ENCODE measurements at places on chromosomes 7 and 10.
A peak's percentile ranks its signal among the peaks of the same experiment; 100 is the strongest.

- no peaks in the 10 kb centered on the region for H3K4me1 ChIP-seq
- no peak for DNase-seq
- H3K4me3 ChIP-seq: no peak overlapping the region
- H3K27ac ChIP-seq: no peak overlapping the region
- peaks cover under 1% of the 10 kb centered on the region for H3K36me3 ChIP-seq
- H3K27me3 ChIP-seq: no peaks in the 10 kb centered on the region
These were observed 31.2 kb upstream of the SH2B2 start for GRCh38 chr7:102255501-102255900.

- H3K27ac ChIP-seq: no peak overlapping the region
- H3K4me3 ChIP-seq: no peak overlapping the region
- peaks cover 16% of the 10 kb centered on the region for H3K4me1 ChIP-seq
- H3K36me3 ChIP-seq: no peaks in the 10 kb centered on the region
These were observed 162.9 kb upstream of the HABP2 start for GRCh38 chr10:113389969-113390368.

- no peak overlapping the region for H3K27ac ChIP-seq
- no peak overlapping the region for H3K4me3 ChIP-seq
- H3K36me3 ChIP-seq: no peaks in the 10 kb centered on the region
- DNase-seq: no peak
- H3K4me1 ChIP-seq: no peaks in the 10 kb centered on the region
- H3K27me3 ChIP-seq: no peaks in the 10 kb centered on the region
These were observed 39.6 kb downstream of the GTF2IRD1 start for GRCh38 chr7:74493295-74493694.

DNA sequence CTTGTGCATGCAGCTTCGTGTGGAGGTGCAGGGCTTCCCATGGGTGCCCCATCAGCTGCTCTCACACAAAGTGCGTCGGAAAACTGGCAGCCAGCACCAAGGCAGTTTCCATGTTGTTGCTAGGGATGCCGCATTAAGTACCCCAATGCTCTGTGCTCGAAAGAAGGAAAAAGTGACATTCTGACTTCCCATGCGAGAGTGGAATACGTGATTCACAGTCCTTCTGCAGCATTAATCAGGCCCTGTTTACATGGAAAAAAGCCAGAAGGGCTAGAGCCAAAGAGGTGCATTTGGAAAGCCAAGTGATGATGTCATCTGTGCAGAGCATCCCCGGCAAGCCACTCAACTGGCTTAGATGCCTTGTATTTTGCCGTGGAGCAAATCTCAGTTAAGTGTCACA lies 258.3 kb downstream of the GATA3 start:
- H3K27me3 ChIP-seq: no peaks in the 10 kb centered on the region
- H3K36me3 ChIP-seq: no peaks in the 10 kb centered on the region
- H3K27ac ChIP-seq: no peak overlapping the region
- no peaks in the 10 kb centered on the region for H3K4me1 ChIP-seq
- no peak overlapping the region for H3K4me3 ChIP-seq
- no peak for DNase-seq

DNA sequence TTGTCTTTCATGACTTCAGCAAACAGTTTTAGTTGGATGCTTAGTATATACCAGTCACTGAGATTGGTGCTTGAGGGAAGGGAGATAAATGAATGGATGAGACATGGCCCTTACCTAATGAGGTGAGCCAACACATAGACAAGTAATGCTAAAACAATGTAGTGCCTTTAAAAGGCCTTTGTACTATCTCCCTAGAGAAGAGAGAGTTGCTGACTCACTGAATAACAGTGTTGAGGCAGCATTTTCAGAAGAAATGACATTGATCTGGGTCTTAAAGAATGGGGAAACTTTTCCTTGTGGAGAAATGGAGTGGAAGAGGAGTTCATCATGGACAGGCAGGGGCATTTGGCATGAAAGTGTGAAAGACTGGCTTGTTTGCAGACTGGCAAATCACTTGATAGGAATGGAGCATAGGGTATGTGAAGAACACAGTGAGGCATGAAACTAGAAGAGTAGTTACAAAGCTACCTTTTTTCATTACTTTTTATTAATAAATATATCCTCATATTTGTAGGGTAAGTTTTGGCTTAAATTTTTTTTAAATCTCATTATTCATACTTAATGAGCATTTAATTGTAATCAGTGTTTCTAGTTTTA lies 91.2 kb downstream of the KAT6B start:
- no peak overlapping the region for H3K4me3 ChIP-seq
- no peaks in the 10 kb centered on the region for H3K36me3 ChIP-seq
- no peaks in the 10 kb centered on the region for H3K4me1 ChIP-seq
- H3K27me3 ChIP-seq: no peaks in the 10 kb centered on the region
- no peak for DNase-seq

- DNase-seq: no peak
- H3K27me3 ChIP-seq: no peaks in the 10 kb centered on the region
These were observed 21.6 kb upstream of the NME8 start for GRCh38 chr7:37826825-37827224.

DNA sequence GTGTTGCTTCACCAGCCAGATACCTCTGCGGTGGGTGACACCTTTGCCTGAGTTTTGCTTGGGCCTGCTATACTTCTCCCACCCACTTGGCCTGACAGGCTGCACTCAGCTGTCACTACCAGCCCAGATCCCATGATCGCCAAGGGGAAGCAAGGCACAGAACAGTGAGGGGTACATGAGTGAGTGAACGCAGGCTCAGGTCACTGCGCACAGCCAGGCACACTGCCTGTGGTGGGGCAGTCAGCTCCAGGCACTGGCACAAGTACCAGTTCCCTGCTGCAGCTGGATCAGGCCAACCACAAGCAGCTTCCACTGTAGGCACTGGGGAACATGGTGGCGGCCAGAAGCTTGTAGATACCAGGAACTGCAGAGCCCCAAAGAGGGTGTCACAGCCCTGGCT lies 441.9 kb upstream of the GRM3 start:
- no peaks in the 10 kb centered on the region for H3K4me1 ChIP-seq
- H3K4me3 ChIP-seq: no peak overlapping the region
- H3K36me3 ChIP-seq: no peaks in the 10 kb centered on the region

DNA sequence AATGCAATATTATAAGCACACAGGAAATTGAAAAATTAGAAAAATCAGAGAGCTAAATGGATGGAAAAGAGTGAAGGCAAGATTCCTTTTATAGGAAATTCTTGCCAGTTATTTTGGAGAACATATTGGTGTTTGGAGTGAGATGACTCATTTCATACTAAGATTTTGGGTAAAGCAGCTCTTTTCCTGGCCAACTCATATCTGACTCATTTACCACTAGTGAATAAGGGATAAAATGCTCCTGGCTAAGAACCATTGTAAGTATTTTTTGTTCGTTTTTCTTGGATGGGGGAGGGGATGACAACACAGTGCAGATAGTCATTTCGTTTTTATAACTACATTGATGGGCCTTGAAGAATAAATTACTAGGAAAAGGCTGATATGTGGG lies 139.3 kb downstream of the TWIST1 start:
- DNase-seq: no peak
- H3K36me3 ChIP-seq: no peaks in the 10 kb centered on the region
- H3K4me3 ChIP-seq: no peak overlapping the region
- peak overlapping the region; percentile 64 for H3K27ac ChIP-seq
- no peaks in the 10 kb centered on the region for H3K27me3 ChIP-seq

DNA sequence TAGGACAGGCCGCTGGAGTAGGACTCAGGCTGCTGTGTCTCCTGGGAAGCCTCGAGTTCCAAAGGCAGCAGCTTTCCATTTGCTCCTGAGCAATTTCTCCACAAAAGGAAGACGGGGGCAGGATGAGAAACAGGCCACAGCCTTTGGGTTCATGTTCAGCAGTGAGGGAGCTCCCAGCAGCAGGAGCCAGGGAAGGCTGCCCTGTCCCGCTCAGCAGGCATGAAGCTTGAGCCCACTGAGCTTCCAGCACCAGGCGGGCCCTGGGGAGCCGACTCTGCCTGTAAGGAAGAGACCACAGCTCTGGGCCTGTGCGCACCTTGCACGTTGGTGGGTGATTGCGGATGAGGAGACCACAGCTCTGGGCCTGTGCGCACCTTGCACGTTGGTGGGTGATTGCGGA lies 527.2 kb downstream of the TCERG1L start:
- no peak for DNase-seq
- no peak overlapping the region for H3K4me3 ChIP-seq
- H3K4me1 ChIP-seq: no peaks in the 10 kb centered on the region
- no peak overlapping the region for H3K27ac ChIP-seq
- H3K27me3 ChIP-seq: no peaks in the 10 kb centered on the region

DNA sequence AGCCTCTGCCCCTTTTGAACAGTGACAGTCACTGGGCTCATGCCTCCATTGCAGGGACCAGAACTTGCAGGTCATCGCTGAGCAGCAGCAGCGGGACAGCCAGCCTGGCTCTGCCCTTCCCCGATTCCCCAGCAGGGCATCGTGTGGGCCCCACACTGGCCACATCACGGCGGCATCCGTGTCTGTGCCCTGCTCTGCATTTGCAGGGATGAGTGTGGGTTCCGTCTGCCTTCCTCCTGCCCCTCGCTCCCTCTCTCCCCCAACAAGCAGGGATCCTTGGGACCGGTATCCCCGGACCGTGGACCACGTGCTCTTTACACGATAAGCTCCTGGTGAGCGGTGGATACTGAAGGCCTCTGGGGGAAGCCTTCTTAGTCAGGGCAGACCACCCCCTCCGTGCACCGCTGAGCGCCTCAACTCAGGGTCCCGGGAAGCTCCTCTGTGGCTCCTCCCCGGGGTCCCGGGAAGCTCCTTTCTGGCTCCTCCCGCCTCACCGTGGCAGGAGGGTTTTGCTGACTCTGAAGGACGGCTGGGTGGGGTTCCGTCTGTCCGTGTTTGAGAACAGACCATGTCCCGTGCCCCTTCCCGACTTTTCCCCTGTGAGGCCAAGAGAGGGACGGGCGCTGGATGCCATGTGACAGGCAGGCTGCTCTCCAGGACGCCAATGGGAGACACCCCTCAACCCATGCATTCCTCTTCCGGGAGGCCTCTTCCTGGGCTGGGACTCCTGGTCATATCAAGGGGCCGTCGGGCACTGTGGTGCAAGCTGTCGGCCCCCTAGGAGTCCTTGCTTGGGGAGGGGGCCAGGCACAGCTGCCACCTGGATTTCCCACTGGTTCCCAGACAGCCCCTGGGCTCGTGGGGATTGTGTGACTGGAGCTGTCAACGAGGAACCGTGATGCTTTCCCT lies 23.5 kb upstream of the NKX6-2 start:
- H3K4me1 ChIP-seq: no peaks in the 10 kb centered on the region
- H3K36me3 ChIP-seq: no peaks in the 10 kb centered on the region
- DNase-seq: no peak
- H3K27me3 ChIP-seq: no peaks in the 10 kb centered on the region

DNA sequence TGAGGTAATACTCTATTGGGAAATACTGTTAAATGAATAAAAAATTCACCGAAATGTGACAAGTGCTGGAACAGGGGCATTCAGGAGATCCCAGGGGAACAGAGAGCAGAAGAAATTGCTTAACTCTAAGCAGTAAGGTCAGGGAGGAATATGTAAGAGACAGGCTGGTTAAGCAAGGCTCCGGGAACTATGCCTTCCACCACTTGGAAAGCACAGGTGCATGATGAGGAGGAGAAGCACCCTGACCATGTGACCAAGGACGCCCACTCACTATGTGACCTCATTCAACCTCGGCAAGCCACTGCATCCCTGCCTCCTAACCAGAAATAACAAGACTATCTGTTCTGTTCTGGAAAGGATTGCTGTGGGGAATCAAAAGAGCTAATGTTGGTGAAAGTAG lies 218.4 kb downstream of the ELMO1 start:
- no peak overlapping the region for H3K4me3 ChIP-seq
- H3K4me1 ChIP-seq: no peaks in the 10 kb centered on the region
- no peaks in the 10 kb centered on the region for H3K27me3 ChIP-seq
- no peak overlapping the region for H3K27ac ChIP-seq
- DNase-seq: no peak

DNA sequence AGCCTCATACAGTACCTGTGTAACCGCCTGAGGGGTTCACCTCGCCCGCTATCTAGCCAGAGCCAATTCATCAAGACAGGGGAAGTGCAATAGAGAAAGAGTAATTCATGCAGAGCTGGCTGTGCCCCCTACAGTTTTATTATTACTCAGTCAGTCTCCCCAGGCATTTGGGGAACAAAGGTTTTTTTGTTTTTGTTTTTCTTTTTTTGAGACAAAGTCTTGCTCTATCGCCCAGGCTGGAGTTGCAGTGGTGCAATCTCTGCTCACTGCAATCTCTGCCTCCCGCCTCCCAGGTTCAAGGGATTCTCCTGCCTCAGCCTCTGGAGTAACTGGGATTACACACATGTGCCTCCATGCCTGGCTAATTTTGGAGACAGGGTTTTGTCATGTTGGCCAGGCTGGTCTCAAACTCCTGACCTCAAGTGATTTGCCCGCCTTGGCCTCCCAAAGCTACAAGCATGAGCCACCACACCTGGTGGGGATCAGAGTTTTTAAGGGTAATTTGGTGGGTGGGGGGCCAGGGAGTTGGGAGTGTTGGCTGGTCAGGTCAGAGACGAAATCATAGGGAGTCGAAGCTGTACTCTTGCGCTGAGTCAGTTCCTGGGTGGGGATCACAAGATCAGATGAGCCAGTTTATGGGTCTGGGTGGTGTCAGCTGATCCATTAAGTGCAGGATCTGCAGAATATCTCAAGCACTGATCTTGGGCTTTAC lies 116.5 kb downstream of the MARCHF5 start:
- no peaks in the 10 kb centered on the region for H3K27me3 ChIP-seq
- H3K4me3 ChIP-seq: no peak overlapping the region
- no peak for DNase-seq
- H3K4me1 ChIP-seq: no peaks in the 10 kb centered on the region
- H3K36me3 ChIP-seq: no peaks in the 10 kb centered on the region

DNA sequence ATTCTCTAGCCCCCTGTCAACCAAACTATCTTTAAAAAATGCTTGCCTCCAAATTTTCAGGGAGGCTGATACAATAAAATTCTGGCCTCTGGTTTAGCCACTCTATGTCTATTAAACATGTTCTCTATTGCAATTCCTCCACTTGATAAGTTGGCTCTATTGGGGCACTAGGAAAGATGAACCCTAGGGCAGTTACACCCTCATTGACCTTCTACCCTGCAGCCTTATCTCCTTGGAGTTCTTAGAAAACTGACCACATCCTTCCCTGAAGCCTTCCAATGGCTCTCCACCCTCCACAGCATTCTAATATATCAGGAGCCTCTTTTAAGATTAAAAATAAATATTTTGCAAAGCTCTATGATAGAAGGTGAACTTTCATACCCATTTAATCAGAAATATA lies 30.6 kb downstream of the SVOPL start:
- no peaks in the 10 kb centered on the region for H3K36me3 ChIP-seq
- H3K27me3 ChIP-seq: no peaks in the 10 kb centered on the region
- no peak for DNase-seq
- no peak overlapping the region for H3K4me3 ChIP-seq
- no peaks in the 10 kb centered on the region for H3K4me1 ChIP-seq

- no peaks in the 10 kb centered on the region for H3K36me3 ChIP-seq
- H3K4me3 ChIP-seq: no peak overlapping the region
- H3K27ac ChIP-seq: no peak overlapping the region
- no peak for DNase-seq
- H3K27me3 ChIP-seq: no peaks in the 10 kb centered on the region
These were observed 42.0 kb upstream of the SLC13A1 start for GRCh38 chr7:123241809-123242208.

GRCh38 chr7:31882187-31882586 lies 188.0 kb downstream of the PDE1C start:
- H3K36me3 ChIP-seq: no peaks in the 10 kb centered on the region
- no peak overlapping the region for H3K27ac ChIP-seq
- no peak for DNase-seq
- H3K4me1 ChIP-seq: no peaks in the 10 kb centered on the region
- H3K27me3 ChIP-seq: no peaks in the 10 kb centered on the region

- no peaks in the 10 kb centered on the region for H3K36me3 ChIP-seq
- no peak overlapping the region for H3K4me3 ChIP-seq
- H3K27ac ChIP-seq: no peak overlapping the region
- no peaks in the 10 kb centered on the region for H3K4me1 ChIP-seq
These were observed 493.7 kb upstream of the NUPR2 start for GRCh38 chr7:56609852-56610355.
